Stimulated activated CD4-positive, alpha-beta T cell treated with anti-CD3 and anti-CD28 coated beads, Interleukin-12 subunit alpha, Interleukin-12 subunit beta, amount 100 ng/mL, for 4 hours (primary cell): ENCODE measurements at places on chromosomes 5 and 9.

- no peak for DNase-seq
These were observed 171.2 kb downstream of the DOCK8 start for GRCh38 chr9:385818-386398.

DNA sequence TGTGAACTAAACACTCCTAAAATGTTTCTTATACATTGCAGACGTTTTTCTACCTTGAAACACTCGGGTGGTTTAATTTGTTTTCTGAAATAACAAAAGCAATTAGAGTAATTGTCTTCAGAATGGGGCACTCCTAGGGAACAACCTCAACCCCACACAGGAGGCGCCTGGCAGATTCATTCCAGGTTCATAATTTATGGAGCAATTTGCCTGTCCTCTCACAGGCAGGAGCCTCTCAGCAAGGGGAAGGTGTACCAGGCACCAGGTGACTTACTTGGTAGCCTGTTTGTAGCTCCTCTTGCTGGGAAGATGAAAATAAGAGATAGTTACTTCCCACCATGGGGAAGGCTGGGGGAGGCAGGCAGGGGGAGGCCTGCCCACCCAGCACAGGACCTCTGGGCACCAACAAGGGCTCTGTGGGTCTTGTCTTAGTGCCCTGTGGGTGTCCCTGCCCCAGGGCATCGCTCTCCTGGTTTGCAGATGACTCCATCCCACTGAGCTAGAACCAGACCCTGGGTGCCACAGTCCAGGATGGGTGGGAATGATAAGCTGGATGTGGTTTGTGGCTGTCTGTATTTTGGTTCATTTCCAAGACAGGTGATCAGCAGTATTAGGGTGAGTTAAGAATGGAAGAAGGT lies 144.4 kb downstream of the FSTL4 start:
- no peak for DNase-seq

GRCh38 chr9:3972687-3973086 lies 327.2 kb downstream of the GLIS3 start:
- no peak for DNase-seq

DNA sequence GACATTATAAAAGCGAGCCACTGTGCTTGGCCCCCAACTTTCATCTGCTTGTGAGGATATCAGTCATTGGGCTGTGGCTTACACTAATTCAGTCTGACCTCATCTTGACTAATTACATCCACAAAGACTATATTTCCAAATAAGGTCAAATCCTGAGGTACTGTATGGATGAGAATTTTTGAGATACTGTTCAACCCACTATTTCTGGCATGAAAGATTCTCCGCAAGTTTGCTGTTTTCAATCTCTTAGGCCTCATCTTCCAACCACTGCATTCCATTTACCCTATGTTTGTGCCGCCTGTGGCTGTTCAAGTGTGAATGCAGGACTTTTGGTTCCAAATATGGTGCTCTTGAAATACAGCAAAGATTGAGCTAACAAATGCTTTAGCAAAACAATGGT lies 400.9 kb upstream of the SGCD start:
- DNase-seq: no peak

DNA sequence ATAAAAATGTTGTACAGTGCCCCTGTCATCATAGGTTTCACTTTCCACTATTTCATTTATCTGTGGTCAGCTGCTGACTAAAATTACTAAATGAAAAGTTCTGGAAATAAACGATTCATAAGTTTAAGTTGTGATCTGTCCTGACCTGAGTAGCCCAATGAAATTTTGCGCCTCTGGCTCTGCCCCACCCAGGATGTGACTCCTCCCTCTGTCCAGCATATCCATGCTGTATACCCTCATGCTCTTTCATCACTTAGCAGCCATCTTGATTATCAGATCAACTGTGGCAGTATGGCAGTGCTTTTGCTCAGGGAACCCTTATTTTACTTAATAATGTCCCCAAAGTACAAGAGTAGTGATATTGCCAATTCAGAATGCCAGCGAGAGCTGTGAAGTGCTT lies 97.3 kb downstream of the STARD4 start:
- DNase-seq: no peak

DNA sequence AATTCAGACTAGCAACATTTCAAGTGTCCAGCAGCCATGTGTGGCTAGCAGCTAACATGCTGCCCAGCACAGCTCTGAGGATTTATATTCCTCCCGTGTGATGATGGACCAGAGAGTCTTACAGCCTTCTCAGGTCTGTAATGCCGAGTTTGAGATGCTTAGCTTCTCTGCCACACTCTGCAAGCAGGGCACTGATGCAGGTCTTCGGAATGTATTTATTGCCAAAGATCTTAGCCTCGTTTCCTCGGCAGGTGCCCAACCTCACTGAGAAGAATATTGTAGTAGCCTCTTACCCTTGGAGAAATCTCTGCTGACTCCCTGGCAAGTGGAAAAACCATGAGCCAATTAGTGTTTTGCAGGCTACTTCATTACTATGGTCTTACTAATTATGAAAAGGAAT lies 3.7 kb upstream of the RAI14 start:
- DNase-seq: no peak
